SJSA1 (cell line): ENCODE measurements at places on chromosomes 1 and 21. TPM values are rescaled to one million over a fixed set of nuclear protein-coding genes. Genes with fewer than 3 reads are reported as not detected.

The AIDA gene
- total RNA-seq, result 37.2 and 50.0 TPM in 2 replicates

The LYPD8 gene
- total RNA-seq, result not detected in 2 replicates

The WNT9A gene
- total RNA-seq, result 1.6 and 3.7 TPM in 2 replicates

The OR2M7 gene
- total RNA-seq, result not detected in 2 replicates

The ARHGEF19 gene
- total RNA-seq, result 3.8 and 10.7 TPM in 2 replicates

The EDN2 gene
- 3.0 and 6.7 TPM in 2 replicates for total RNA-seq

The BMP8A gene
- not detected in 2 replicates for total RNA-seq

The LDLRAD1 gene
- not detected in 2 replicates for total RNA-seq

The DIRAS3 gene
- 1.1 and 3.0 TPM in 2 replicates for total RNA-seq

The UBE2G2 gene
- 74.7 and 110 TPM in 2 replicates for total RNA-seq

The ELAVL4 gene
- total RNA-seq, result not detected in 2 replicates

DNA sequence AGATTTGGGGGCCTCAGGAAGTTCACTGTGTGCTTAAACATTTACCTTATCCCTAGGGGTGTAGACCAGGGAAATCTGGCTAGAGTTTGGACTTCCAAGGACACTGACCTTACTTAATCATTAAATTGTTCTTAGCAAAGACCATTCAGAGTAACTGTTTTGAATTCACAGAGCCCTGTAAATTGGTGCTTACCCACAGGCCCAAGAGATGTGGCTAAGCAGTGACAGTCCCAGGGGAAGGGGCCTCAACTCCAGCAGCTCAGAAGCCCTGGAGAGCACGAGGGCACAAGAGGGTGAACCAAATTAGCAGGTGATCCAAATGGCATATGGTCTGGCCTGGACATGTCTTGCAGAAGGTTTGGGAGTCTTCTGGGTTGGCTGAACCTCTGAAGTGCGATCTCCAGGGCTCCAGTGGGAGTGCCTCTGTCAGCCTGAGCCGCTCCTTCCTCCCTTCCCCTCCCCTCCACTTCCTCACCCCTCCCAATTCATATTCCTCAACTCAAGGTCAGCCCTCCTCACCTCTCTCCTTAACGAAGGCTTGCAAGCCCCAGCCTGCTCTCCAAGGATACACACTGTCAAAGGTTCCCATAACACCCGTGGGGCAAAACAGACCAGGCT lies 4.3 kb downstream of the PAQR7 start:
- DNase-seq, result no peak

GRCh38 chr21:43939443-43940328 lies 72.4 kb upstream of the TRAPPC10 start:
- DNase-seq, result no peak

DNA sequence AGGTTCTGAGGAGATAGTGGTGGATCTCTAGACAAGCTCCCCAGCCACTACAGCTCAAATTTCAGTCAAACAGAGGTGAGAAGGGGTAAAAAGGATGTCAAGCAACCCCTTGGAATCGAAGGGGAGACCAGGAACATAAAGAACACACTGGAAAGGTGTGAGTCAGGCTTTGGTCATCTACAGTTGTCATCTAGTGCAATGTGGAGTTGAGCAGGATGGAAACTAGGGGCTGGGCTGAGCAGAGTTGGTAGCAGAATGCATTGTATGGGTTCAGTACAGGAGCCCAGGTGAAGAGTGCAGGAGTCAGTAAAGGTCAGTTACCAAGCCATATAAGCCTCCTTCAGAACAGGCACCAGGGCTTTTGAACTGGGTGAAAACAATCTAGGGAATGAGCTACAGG lies 52.7 kb upstream of the VAV3 start:
- no peak for DNase-seq

GRCh38 chr1:224763126-224763775 lies 147.1 kb downstream of the CNIH3 start:
- DNase-seq, result no peak

- no peak for DNase-seq
Observed at GRCh38 chr1:166485620-166486019, 318.8 kb upstream of the FAM78B start.

DNA sequence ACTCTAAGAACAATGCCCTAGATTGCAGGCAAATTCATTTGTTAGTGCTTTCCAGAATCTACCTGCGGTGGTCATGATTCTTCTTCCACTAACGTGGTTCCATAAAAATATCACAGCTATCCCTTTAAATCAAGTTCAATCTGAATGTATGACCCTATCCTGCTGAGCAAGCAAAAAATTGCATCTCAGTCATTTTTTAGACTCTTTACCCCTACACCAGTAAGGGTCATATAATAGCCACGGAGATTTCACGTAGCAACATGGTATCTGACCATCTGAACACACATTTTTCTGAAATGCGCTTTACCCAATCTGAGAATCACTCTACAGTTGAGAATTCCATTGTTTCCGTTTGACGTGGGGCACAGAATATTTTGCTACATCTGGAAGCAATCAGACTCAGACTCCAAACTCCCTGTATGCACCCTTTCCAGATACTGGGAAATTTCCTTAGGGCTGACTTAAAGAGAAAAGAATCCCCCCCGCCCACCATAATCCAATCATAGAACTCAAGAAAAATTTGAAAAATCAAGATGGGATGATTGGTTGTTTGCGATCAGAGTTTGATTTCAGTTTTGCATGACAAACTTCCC lies 699.2 kb upstream of the ZP4 start:
- peak; percentile 79 for DNase-seq

GRCh38 chr1:172537827-172538391 lies 5.0 kb downstream of the SUCO start:
- DNase-seq, result no peak

DNA sequence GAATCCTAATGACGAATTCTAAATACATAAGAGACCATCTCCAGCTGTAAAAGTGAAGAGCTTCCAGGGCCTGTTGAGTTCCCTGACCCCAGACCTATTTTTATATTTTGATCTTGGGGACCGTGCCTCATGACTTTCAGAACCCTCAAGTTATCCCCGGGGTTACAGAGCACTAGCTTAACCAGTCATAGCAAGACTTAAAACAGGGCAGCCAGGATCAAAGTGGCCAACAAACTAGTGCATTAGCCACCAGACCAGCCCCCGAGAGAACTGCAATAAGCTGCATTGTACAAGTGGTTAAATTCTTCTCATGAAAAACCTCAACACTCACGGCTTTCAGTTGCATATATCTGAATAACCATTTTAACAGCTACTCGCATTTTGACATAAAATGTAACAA lies 183.0 kb downstream of the BARHL2 start:
- DNase-seq, result no peak

DNA sequence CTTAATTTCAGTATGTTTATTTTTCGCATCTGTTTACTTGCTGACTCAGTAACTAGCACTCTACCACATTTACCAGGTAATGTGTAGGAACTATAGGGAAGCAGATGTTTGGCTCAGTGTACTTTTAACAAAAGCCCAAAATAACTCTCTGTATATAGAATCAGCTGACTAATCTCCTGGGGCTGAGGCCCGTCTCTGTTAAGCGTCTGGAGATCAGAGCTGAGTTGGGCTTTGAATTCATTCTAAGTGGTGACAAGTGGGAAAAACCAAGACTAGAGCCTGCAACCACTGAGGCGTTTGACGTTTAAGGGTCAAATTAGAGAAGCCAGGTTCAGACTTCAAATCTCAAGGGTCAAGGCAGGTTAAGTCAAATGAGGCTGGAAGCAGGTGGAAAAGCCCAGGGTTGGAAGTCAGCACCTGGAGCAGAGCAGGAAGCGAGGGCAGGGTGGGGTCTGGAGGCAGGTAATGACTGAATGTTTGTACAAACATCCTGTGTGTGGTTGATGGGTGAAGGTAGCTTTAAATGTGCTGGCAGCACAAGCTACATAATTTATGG lies 56.8 kb upstream of the LYST start:
- DNase-seq, result no peak

DNA sequence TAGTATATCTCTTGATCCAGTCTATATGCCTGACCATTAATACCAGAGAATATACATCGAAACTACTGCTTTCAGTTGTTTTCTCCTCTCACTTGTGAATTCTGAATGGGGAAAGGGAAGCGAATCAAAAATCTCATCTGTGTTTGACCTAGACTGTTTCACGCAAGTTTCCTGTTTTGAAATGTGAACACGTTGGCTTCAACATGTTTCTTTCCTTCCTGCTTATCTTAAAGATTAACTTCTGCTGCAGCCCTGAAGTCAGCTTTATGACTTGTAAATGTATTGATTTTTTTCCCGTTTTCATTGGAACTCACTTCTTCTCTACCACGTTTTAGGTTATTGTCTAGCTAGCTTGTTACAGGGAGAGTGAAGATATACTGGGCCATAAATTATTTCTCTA lies 49.9 kb downstream of the SNX27 start:
- DNase-seq, result no peak

- DNase-seq, result no peak
Observed at GRCh38 chr1:2335721-2336455, 55.5 kb downstream of the MORN1 start.

GRCh38 chr1:153801786-153802697 lies 26.8 kb downstream of the SLC27A3 start:
- no peak for DNase-seq

- peak; percentile 74 for DNase-seq
Observed at GRCh38 chr1:9689011-9689706, 37.6 kb downstream of the PIK3CD start.

DNA sequence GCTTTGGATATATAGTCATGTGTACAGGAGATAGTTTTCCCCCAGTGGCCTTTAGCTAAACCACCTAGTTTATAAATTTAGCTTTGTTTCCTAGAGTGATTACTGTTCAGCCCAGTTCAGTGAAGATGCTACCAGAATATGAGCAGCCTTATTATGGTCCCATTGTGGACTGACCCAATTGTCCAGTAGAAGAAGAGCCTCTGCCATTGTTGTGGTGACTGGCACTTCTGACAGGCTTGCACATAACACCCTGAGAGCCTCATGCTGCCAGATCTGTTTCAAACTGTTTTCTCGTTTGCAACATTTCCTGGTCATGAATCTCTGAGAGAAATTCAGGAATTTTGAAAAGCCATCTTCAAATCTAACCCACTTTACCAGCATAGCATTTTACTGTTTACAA lies 20.6 kb downstream of the KPNA6 start:
- DNase-seq, result no peak

DNA sequence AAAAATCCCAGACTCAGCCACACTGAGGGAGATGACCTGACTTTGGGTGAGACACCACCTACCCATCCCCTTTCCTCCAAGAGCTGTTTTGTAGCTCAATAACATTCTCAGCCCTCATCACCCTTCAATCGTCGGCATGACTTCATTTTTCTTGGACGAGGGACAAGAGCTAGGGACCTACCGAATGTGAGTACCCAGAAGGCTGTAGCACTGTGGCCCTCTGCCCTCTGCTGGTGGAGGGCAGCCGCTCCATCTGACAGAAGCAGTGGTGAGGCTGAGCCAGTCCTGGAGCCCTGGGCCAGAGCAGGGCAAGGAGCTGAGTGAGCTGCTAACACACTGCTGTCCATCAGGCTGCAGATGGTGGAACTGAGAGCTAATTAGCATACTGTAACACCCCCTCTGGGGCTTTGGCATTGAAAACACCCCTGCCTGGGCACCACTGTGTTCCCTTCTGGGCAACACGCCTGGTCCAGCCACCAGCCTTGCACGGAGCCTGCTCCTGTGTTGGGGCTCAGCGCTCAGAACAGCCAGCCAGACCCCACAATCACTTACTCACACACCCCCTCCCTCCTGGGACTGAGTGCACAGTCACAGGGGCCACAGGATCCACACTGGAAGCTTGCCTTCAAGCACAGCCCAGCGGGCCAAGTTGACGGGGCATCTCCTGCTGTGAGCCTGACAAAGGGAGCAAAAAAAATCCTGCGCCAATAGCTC lies 18.3 kb upstream of the ALPL start:
- peak; percentile 64 for DNase-seq

DNA sequence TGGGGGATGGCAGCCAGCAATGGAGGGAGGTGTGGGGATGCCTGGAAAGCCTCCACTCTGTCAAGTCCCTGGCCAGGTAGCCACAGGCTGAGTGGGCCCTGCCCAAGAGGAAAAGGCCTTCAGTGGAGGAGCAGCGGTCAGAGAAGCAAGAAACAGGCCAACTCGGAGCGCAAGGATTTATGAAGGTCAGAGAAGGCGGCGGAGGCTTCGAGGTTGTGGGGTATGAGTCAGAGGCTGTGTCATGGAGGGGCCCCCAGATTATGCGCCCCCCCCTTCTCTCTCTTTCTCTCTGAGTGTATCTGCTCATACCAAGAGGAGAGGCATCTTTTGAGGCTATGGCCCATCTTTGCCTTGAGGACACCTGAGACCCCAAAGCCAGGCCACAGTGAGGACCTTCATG lies 99.5 kb downstream of the CASZ1 start:
- no peak for DNase-seq

DNA sequence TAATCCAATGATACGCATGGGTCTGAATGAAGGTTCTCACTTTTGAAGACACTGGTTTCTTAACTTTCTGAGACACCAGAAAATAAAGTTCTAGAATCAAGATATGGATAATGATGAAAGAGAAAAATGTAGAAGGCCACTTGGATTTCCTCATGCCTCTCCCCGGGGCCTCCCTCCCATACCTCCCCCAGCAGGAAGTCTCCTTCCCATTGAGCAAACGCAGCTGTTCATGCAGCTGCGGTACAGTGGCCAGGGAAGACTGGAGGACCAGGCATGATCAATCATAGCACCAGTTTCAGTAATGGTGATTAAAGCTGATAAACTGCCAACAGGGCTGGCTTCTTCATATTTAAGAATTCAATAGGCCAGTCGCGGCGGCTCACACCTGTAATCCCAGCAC lies 10.9 kb upstream of the UBR4 start:
- DNase-seq, result no peak
